ENCODE measurements at places on chromosomes 2 and 18.

- no peak for DNase-seq
These were observed 298.5 kb downstream of the INSIG2 start for GRCh38 chr2:118386641-118387302.

GRCh38 chr18:49170925-49171505, 220.2 kb upstream of the SMAD7 start:
- DNase-seq: no peak

DNA sequence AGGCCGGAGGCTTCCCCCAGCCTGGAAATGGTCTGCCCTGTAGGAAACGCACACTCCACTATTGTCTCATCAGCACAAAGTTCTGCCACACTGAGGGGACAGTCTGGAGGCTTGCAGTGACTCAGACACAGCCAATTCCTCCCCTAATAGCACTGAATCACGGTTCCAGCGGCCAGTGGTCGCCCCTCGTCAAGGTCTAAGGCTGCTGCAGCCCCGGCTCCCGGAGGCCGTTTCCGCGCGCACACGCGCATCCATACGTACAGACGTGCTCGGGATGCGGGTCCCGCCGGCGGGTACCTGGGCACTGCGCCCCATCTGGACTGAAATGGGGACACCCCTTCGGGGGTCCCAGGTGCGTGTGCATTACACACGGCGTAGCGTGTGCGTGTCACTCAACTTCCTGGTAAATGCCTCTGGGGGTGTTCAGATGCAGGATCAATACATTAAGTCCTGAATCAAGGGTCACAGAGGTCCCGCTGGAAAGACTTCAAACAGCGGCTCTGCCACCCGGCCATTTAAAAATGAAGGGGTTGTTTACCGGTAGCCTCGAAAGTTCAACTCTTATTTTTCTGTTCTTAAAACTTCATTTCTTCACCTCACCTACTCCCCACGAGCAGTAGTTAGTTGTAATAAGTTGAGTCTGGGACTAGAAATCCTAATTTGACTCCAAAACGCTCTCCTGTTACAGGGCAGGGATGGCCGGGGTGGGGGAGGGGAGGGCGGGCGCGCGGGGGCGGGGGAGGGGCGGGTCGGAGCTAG, 572 bp upstream of the ZNF516 start:
- DNase-seq: no peak

DNA sequence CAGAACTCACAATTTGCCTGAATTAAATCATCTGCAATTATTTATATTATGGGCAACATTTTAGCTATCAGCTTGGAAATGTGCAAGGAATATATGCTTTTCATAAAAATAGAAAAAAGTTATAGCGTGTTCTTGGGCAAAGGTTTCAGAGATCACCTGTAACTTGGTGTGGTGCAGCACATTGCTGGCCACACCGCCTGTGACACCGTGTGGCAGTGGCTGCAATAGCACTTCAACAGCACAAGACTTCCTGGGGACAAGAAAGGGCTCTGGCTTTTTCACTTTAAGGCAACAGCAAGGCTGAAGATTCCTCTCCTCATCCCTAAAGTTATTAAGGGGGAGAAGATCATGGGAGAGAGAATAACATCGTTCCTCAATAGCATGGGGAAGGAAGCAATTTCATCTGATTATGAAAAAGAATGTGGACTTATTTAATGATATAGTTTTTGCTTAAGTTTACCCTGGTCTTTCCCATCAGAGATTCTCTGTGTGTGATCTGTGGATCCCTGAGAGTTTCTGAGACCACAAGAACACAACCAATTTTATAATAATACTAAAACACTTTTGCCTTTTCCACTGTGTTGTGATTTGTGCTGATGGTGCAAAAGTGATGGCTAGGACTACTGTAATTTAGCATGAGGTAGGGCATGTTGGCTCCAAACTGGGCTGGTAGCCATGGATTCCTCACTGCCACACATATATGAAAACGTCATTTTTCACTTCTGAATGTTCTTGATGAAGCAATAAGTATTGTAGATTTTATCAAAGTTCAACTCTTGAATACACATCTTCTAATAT, 15.0 kb upstream of the SERPINB3 start:
- DNase-seq: no peak

DNA sequence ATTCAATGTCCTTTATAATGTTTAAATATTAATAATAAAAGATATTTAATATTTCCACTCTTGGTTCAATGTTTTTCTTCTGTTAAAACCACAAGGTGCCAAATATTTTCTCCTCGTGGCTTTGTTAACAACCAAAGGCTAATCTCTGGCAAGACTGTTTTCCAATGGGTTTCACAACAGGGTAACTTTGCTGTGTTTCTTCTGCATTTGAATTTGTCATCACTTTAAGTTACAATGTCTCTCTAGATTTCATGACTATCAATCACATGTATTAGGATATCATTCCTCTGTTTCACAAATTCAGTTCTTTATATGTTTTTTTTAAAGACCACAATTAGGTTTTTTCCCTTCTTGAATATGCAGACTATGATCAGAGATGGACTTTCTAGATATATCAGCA, 469.8 kb upstream of the ACVR2A start:
- DNase-seq: no peak

- no peak for DNase-seq
These were observed 62.3 kb downstream of the TRIB2 start for GRCh38 chr2:12778811-12779579.

DNA sequence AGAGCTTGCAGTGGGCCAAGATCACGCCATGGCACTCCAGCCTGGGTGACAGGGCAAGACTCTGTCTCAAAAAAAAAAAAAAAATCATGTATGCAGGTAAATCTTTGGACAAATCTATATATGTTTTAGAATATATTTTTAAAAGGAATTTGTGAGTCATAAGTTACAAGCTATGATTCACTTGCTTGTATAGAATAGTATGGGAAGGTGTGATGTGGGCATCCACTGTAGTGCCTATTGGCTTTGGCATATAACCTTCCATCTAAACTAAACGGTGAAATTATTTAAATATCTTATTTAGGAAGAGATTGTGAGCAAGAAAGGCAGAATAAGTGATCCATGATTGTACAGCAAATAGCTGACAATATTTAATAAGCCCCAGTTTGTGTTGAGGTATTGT, 261.1 kb downstream of the GALNT13 start:
- no peak for DNase-seq
